Left ventricle myocardium superior (tissue), 1 donor: ENCODE measurements at places on chromosomes 5 and 9. TPM values are rescaled to one million over a fixed set of nuclear protein-coding genes. Genes with fewer than 3 reads are reported as not detected.
A peak's percentile ranks its signal among the peaks of the same experiment; 100 is the strongest.

DNA sequence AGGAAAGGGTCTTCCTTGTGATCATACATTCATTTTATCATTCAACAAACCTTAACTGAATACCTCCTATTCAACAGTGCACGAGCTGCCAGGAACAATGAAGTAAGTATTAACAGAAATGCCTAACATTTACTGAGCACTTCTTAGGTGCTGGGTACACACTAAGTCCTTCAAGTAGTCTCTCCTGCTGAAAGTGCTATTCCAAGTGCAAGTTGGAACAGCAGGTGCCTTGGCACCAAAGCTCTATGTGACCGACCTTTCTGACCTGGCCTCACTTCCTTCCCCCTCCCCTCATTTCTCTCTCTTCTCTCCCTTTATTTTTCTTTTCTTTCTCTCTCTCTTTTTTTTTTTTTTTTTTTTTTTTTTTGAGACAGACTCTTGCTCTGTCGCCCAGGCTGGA lies 94.5 kb downstream of the GRIA1 start:
- no peak for DNase-seq

Gene GPR151
- total RNA-seq = not detected

Gene SLC36A3
- total RNA-seq = not detected

GRCh38 chr5:95962785-95963184 lies 1.1 kb upstream of the ELL2 start:
- DNase-seq = no peak

DNA sequence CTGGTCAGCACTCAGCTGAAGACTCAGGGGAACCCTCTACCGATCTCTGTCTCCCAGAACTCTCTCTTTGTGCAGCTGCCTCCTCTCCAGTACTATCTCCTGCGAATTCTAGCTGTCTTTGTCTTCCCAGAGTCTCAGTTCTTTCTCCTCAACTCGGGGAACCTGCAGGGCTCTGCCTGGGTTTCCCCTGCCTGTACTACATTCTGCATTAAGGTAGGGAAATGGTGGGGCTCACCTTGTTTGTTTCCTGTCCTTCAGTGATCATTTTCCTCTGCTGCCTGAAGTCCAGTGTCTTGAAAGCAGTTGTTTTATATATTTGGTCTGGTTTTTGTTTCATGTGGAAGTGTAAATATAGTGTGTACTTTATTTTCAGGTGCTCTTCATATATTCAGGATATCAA lies 43.1 kb upstream of the IGFBPL1 start:
- no peak for DNase-seq

GRCh38 chr5:118407958-118408357 lies 580.4 kb downstream of the DTWD2 start:
- no peak for DNase-seq

GRCh38 chr5:73230264-73231245 lies 57.6 kb downstream of the TMEM174 start:
- no peak for DNase-seq

Gene PCDH12
- 11.1 TPM for total RNA-seq

DNA sequence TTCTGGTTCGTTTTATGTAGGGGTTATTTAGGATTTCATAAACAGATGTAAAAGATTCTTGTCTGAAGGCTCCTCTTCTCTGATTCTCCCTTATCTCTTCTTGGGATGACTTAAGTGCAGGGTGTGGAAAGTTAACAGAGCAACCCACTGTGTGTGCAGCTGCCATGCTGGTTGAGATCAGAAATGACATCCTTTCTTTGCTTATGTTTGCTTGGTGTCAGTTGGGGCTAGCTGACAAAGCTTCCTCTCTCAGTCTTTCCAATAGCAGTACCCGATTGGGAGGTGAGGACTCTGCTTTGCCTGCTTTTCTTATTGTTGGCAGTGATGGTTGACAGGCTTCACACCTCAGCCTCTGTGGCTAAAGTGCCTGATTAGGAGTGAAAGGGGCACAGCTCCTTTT lies 26.5 kb downstream of the OGN start:
- DNase-seq = no peak

- no peak for DNase-seq
Measured at GRCh38 chr9:109579191-109579948, 81.3 kb upstream of the PTPN3 start.

DNA sequence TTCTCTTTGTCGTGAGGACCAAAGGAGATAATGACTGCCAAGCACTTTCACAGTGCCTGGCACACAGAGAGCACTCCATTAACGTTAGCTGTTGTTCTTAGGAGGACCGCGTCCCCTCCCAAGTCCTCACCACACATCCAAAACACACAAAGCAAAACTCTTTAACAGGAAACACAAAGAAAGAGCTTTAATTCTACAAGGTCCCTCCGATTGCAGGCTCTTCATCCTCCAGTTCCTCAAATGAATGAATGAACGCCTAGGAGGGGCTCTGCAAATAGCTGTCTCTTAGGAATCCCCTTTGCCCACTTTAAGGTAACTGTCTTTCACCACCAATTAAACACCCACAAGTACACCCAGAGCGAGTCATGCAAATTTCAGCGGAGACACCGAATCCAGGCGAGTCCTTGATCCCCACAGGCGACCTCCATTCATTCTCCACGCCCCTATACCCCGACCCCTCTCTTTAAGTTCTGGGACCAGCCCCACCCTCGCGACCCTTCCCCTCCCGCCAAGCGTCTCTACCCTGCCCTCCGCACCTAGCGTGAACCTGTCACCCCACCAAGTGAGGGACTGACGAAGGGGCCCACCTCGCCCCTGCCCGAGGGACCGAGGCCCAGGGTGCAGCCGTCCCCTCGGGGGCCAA lies 644 bp downstream of the TSC1 start:
- DNase-seq = no peak

- no peak for DNase-seq
Measured at GRCh38 chr9:130576176-130576575, 3.2 kb upstream of the FUBP3 start.

Gene TAF7
- total RNA-seq = 106 TPM

DNA sequence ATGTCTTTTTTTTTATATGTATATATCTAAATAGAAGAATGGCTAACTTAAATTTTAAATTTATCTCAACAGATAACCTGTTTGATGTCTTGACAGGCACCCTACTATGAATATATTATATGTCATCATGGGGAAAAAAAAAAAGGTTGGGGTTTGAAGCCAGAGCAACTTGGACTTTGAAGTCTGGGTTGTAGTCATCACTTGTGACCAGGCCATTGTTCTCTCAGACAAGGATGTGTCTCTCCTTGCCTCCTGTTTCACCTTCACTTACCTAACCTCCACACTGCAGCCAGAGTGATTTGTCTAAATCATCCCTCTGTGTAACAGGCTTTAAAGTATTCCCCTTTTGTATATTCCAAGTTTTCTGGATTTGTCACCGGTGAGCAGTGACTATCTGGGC lies 56.7 kb upstream of the TNFSF8 start:
- DNase-seq = no peak

Gene GRXCR2
- 3.8 TPM for total RNA-seq

GRCh38 chr5:124924729-124925128 lies 178.3 kb upstream of the ZNF608 start:
- no peak for DNase-seq

- no peak for DNase-seq
Measured at GRCh38 chr9:11742471-11742870, 950.7 kb upstream of the TYRP1 start.

Gene ZNF658
- 8.9 TPM for total RNA-seq

Gene ROR2
- total RNA-seq = 0.87 TPM

DNA sequence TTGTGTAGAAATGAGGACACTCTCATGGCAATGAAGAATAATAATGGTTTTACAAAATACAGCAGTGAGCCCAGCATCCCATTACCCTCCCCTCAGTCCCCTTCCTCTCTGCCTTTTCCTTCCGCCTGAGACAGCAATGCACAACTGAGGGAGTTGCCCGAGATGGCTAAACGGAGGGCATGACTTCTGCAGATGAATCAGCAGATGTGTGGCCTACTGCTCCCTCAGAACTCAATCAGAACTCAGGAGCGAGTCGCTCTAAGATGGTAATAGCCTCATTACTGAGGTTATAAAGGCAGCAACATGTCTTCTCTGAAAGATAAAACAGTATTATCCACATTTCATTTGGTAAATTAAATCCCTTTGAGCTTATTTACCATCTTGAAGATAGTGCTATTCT lies 326.6 kb downstream of the ENC1 start:
- no peak for DNase-seq

DNA sequence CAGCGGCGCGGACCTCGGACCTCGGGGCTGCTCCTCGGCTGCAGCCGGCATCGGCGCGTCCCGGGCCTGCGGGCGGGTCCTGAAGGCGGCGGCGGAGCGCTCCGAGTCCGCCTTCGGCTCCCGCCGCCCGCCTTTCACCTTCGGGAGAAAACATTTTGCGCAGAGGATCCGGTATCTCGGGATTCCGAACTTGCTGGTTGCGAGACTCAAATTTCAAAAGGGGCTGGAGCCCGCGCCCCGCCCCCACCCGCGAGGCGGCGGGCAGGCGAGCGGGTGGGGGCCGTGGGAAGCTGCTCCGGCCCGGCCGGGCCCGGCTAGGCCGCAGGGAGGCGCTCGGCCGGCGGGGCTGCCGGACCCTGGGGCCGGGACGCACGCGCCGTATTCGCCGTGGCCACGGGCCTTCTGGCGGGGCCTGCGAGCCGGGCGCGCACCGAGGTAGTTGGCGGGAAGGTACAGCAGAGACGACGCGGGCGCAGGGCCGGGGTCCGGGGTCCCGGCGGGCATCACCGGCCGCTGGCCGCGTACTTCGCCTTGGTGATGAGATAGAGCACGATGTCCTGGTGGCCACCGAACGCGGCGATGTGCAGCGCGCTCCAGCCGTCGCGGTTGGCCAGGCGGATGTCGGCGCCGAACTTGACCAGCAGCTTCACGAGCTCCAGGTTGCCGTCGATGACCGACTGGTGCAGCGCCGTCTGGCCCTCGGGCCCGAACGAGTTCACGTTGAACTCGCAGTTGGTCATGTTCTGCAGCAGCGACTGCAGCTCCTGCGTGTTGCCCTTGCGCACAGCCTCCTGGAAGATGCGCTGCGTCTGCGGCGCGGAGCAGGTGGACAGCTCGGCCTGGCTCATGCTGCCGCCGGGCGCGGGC lies 757 bp downstream of the NRARP start:
- peak; percentile 56 for DNase-seq

DNA sequence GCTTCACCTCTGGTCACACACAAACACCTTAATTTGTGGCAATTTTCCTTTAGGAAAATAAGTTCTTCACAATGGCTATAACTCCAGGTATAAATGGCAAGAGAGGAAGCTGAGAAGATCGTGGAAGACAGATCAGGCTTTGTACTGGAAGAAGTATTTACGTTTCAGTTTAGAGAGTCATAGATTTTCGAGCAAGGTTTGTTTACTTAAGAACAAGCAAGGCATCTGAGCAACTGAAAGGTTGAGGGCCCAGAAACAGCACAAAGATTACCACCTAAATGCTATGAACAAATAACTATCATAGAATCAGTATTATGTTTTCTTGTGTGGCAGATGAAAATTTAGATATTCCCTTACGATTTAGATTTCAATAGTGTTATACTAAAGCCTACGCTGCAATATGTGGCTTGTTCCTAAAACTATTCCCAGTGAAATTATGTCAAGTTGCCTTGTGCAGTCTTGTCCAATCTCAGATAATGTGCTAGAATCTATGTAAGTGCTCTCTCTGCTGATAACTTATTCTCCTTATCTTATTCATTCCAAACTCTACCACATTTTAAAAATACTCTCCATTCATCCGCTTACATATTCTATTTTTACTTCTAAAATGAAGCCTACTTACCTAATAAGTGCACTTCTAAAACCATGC lies 6.7 kb downstream of the SLCO4C1 start:
- DNase-seq = no peak

Gene ZNF484
- total RNA-seq = 4.5 TPM

Gene EIF4E1B
- not detected for total RNA-seq

Gene TAF1L
- total RNA-seq = not detected

DNA sequence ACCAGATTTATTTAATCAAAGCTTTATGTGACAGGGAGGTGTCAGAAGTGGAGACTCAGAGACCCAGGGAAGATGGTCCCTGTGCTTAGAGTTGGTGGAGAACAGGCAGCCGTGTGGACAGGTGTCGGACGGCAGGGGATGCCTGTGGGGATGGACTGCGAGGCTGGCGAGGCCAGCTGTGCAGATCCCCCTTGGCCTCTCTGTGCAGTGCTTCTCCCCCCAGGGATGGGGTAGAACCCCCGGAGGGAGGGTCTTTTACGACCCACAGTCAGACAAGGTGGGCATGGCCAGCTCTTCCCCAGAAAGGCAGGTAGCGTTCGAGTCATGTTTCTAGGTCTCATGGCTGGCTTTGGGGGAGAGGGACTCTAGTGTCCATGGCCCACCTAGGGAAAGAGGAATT lies 4.7 kb upstream of the SLC2A6 start:
- DNase-seq = peak; percentile 10

DNA sequence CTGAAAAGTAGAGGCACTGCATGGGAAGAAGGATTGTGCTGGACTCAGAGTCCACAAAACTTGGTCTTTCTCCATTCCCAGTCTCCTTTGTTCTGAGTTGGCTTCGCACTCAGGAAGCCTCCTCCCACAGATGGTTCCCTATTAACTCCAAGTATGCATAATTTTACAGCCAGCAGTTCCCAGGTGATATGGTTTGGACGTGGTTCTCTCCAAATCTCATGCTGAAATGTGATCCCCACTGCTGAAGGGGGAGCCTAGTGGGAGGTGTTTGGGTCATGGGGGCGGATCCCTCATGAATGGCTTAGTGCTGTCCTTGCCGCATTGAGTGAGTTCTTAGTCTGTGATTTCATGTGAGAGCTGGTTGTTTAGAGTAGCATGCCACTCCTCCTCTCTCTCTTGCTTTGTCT lies 86.6 kb downstream of the FEM1C start:
- no peak for DNase-seq

- no peak for DNase-seq
Measured at GRCh38 chr5:91397791-91398190, 14.7 kb upstream of the ARRDC3 start.

DNA sequence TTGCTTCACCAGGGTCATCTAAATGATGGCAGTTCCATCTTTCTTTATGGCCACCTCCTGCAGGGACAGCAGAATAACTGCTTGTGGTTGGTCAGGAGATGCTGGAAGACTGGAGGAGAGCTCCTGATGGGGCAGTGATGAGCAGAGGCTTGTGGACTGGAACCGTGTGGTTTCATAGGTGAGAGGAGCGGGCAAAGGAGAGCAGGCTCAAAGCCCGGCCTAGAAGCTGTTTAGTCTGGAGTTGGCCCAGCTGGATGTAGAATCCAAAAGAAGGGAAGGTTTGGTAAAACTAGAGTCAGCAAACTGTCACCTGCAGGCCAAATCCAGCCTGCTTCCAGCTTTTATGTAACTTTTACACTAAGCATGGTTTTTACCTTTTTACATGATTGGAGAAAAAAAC lies 32.9 kb upstream of the TLE1 start:
- no peak for DNase-seq

DNA sequence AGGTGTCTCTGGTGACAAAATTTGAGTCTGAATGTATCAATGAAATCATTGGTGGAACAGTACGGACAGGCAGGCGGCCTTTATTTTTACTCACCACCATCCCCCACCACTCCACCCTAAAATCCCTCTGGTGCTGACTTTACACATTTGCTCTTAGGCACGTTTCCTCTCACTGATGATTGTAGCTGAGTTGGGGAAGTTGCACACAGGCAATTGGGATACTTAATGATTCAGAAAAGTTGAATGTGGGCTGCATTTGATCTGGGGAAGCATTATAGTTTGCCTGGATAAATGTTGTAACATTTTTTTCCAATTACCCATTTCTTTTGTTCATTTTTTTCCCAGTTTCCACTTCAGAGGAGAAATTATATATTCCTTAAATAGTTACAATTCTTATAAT lies 658.4 kb downstream of the TLR4 start:
- no peak for DNase-seq

Gene SLC46A2
- total RNA-seq = not detected

Gene CDH9
- not detected for total RNA-seq

GRCh38 chr9:78026416-78026815 lies 5.2 kb downstream of the GNAQ start:
- no peak for DNase-seq

Gene SPATA31C1
- total RNA-seq = not detected
